Thymus (tissue), 14 donors: ENCODE measurements at places on chromosomes 4 and X.
A peak's percentile ranks its signal among the peaks of the same experiment; 100 is the strongest.

GRCh38 chrX:56728752-56729151 is 291 bp upstream of the NBDY start:
- DNase-seq: peak; percentile 55

DNA sequence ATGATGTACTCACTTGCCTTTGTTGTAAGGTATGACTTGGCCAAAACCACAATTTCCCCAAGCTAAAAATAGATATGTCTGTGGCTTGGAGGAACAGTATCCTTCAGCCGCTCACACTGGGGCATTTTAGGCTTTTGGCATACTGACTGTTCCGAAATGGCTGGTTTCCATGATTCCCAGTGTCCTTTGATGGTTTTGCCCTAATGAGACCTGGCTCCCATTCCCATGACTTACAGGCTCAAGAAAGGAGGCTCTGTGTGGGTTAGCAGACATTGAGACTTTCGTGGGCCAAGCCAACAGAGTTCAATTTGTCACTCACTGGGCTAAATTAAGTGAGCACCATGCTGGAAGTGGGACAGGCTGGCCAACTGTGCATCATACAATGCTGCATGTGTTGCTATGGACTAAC is 150.6 kb downstream of the CEP135 start:
- no peak for DNase-seq

- no peak for DNase-seq
Observed at GRCh38 chr4:40848251-40848650, 98.5 kb downstream of the NSUN7 start.

- no peak for DNase-seq
Observed at GRCh38 chr4:185567381-185568376, 32.4 kb upstream of the PDLIM3 start.

DNA sequence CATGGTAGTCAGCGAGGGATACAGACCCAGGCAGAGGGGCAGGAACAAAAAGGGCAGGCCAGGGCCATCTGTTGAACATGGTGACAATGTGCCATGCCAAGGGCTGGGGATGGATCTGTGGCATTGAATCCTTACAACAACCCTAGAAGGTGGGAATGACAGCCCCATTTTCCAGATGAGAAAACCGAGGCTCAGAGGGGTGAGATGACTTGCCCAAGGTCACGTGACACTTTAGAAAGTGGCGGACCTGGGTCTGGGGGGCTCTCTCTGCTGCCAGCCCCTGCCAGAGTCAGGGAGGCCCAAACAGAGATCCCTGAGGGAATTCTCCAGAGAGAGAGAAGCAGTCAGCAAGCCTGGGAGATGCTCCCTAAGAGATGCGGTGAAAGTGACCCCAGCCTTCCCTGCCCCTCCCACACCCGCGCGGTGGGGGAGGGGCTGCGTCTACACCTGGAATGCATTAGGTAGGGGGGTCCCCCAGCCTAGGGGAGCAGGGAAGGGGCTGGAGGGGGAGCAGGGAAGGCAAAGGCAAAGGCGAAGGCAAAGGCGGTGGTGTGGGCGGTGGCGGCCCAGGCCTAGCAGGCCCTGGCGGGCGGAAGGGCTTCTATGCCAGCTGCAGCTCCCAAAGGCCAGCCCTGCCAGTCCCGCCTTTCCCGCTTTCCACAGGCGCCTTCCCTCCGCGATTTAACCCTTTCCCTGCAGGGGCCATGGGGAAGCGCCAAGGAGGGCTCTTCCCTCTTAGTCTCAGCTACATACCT is 13.0 kb downstream of the FGD1 start:
- no peak for DNase-seq

DNA sequence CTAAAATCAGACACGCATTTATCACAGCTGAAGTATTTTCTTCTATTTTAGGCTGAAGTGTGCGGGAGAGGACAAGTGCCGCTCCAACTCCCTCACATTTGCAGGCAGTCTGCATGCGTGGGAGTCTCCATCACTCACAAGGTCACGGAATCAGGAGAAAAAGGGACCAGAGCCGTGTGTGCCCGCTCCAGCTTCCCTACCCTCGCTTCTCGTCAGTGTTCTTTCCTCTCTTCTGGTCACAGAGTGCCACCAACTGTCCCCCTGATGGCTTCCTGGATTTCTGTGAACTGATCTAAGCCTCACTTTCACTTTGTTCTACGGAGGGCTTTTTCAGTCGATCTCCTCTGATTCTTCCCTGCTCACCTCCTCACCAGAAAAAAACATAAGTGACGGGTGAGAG is 407.4 kb upstream of the AADAT start:
- DNase-seq: no peak

GRCh38 chr4:153497091-153497531 is 31.0 kb downstream of the TMEM131L start:
- DNase-seq: peak; percentile 46

DNA sequence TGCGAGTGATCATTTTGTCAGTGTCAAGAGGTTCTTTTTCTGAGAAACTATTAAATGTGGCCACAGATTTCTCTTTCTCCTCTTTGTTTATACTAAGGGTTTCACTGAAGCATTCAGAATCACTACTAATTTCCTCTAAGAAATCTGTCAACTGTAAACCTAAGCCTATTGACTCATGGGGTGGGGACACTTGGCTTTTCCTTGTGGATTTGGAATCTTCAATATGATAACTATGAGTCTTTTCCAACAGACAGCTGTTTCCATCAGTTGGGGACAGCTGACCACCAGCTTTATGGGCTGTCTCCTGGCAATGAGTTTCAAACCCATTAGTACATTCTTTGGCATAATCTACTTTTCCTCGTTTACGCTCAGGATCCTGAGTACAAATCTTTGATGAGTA is 13.8 kb downstream of the PGRMC1 start:
- DNase-seq: no peak

DNA sequence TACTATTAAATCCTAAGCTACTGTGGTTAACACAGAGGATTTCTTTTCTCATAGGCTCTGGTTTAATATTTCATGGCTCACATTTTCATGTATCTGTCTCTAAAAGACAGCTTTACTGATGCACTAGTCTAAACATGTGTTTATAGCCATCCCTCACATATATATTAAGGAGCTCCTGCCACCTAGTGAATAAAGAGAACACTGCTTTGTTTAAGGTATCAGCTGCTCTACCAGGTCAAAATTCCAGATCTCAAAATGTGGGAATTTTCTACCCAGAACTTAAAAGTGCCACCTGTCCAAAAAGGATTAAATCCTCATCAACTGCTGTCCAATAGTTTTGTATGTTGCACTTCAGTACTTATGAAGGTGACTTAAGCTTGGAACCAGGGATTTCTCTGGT is 188.5 kb upstream of the TEX13C start:
- DNase-seq: no peak

DNA sequence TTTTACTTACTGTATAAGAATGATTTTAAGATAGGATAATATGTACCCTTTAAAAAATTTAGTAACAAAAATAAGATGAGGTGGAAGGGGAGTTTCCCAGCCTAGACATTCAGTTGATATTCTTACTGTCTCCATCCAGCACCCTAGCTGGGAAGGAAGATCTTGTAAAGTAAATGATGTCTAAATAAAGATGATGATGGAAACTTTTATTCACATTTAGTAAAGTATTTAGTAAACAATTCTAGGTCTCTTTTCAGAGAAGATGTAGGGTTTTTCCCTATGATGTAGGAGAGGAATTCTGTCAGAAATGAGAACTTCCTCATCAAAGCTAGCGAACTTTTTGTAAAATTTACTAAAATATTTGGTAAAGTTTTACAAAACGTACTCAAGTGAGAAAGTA is 136.8 kb downstream of the RAPGEF2 start:
- no peak for DNase-seq

DNA sequence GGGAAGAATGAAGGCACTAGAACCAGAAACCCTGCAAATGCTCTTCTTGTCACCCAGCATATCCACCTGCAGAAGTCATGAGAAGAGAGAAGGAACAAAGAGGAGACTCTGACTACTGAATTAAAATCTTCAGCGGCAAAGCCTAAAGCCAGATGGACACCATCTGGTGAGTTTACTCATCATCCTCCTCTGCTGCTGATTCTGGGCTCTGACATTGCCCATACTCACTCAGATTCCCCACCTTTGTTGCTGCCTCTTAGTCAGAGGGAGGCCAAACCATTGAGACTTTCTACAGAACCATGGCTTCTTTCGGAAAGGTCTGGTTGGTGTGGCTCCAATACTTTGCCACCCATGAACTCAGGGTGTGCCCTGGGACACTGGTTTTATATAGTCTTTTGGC is 181.7 kb downstream of the AR start:
- no peak for DNase-seq

DNA sequence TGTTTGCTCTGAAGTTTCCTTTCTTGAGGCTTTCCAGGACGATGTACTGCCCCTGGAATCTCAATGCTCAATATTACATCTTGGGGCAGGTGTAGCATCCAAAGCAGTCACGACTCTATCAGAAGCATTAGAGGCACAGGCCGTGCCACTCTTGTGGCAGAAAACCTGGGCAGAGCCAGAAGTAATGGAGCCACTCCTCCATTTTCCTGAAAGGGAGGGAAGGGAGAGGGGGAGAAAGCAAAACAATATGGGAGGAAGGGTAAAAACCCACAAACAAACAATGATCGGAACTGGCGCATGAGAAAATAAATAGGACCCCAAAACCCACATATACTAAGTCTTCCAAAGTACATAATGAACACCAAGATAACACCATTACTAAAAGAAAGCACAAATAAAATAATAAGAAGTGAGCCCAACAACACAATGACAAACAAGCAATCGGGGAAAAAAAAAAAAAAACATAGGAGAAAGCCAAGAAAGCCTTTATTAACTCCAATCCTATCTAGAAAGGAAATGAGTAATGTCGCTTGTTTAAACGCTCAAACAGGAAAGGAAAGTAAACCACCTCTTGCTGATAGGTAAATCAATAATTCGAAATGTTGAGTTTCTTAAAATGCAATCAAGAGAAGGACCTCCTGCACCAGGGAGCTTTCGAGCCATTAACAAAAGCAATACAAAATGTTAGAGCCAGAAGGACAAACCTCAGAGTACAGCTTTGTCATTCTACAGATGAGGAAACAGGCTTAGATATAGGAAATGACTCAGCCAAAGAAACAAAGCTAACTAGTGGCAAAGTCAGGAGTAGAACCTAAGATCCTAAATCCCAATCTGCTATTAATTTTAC is 117.4 kb downstream of the ATRX start:
- DNase-seq: no peak
